ENCODE measurements at places on chromosomes 1 and 21. TPM values are rescaled to one million over a fixed set of nuclear protein-coding genes. Genes with fewer than 3 reads are reported as not detected.
A peak's percentile ranks its signal among the peaks of the same experiment; 100 is the strongest.

The CALML6 gene
- not detected for total RNA-seq

DNA sequence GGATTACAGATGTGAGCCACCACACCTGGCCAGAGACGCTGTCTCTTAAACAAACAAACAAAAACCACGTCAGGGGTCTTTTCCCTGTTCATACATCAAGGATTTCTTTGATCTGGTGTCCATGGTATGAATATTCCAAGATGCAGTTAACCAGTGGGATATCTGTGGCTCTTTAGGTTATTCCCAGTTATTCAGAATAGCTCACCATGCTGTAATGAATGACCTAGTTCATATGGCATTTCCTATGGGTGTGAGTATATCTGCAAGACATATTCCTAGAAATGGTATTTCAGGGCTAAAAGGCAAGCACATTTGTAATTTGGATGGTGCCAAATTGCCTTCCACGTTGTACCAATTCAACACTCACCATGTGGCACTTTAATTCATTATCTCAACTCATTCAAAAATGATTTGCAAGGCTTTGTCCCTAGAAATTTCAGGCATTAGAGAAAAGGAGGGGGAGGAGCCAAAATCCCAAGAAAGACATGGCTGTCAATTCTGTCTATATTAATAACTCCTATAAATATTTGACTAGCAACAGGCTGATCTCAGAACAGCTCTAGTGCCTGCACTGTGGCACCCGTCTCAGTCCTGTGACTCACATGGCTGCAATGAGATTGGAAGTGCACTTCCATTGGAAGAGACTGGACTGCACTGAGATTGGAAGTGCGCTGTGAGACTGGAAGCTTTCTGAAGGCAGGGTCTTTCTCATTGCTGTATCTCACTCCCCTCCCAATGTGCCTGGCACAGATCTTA is 6.0 kb upstream of the STMN1 start:
- DNase-seq, result no peak

GRCh38 chr21:26224366-26224765 is 53.8 kb upstream of the APP start:
- DNase-seq, result no peak

GRCh38 chr1:150320667-150320978 is 710 bp upstream of the PRPF3 start:
- no peak for DNase-seq

- no peak for DNase-seq
Observed at GRCh38 chr1:199160521-199161318, 521.9 kb downstream of the PTPRC start.

DNA sequence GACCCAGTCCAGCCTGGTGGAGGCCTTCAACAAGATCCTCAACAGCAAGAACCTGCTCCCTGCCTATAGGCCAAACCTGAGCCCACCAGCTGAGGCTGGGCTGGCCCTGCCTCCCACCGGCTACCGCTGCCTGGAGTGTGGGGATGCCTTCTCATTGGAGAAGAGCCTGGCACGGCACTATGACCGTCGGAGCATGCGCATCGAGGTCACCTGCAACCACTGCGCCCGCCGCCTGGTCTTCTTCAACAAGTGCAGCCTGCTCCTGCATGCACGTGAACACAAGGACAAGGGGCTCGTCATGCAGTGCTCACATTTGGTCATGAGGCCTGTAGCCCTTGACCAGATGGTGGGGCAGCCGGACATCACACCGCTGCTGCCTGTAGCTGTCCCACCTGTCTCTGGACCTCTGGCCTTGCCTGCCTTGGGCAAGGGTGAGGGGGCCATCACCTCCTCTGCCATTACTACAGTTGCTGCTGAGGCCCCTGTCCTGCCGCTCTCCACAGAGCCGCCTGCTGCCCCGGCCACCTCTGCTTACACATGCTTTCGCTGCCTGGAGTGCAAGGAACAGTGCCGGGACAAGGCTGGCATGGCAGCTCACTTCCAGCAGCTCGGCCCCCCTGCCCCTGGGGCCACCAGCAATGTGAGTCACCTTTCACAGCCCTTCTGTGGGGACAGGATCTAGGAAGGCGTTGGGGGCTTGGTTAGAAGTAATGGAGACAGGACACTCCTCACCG is 5.8 kb downstream of the ZNF687 start:
- no peak for DNase-seq

The GPBP1L1 gene
- total RNA-seq, result 87.8 TPM

The PLA2G4A gene
- 2.3 TPM for total RNA-seq

- DNase-seq, result no peak
Observed at GRCh38 chr1:112165375-112165774, 175.9 kb upstream of the KCND3 start.

The CD1C gene
- not detected for total RNA-seq

The RRP15 gene
- total RNA-seq, result 8.1 TPM

DNA sequence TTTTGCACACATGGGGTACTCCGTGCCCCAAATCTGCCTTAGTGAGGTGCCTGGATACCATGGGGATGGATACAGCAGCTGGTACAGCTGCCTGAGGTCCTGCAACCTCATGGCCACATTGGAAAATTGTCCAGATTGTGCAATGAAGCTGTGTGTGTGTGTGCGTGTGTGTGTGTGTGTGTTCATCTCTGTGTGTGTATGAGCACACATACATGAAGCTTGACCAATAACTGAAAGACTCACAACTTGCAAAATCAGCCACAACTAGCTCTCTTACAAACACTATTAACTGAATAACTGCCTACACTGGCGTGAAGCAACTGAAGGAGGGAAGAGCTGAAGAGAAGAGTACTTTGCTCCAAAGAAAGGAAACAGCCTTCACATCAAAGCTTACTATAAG is 78.1 kb downstream of the ERG start:
- DNase-seq, result no peak

The ANP32E gene
- total RNA-seq, result 42.2 TPM

The GABPA gene
- 14.7 TPM for total RNA-seq

DNA sequence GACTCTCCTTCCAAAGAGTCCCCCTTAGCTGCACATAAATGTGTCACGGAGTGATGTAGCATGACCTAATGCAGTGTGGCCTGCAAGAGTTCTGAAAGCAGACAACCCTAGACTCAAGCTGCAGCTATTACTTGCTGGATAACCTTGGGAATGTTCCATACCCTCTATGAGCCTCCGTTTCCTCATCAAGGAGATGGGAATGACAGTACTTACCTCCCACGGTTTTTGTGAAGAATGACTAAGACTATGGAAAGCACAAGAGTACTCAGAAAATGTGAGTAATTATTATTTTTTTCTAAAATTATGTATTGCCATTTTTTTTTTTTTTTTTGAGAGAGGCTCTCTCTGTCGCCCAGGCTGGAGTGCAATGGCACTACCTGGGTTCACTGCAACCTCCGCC is 3.0 kb downstream of the TTC39A start:
- no peak for DNase-seq

DNA sequence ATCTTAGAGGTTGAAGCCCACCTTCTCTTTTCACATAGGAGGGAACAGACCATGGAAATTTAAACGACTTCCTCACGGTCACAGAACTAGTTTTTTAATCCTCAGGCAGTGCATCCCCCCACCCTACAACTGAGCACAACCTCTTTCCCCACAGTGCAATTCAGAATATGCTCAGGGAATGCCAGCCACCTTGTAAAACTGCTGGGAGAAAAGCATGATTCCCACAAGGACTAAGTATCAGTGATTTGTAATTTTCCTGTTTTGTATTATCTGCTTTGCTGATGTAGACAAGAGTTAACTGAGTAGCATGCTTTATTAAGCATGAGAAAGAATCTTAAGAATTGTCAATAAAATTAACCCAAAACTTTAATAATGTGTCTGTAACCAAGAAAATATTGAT is 23.8 kb downstream of the TMEM50A start:
- DNase-seq, result no peak

The IL24 gene
- not detected for total RNA-seq

- DNase-seq, result no peak
Observed at GRCh38 chr1:234768569-234769283, 158.7 kb upstream of the IRF2BP2 start.

The CAPN8 gene
- total RNA-seq, result not detected

The CELA2B gene
- total RNA-seq, result not detected

- DNase-seq, result no peak
Observed at GRCh38 chr1:108053270-108054013, 88.5 kb upstream of the VAV3 start.

DNA sequence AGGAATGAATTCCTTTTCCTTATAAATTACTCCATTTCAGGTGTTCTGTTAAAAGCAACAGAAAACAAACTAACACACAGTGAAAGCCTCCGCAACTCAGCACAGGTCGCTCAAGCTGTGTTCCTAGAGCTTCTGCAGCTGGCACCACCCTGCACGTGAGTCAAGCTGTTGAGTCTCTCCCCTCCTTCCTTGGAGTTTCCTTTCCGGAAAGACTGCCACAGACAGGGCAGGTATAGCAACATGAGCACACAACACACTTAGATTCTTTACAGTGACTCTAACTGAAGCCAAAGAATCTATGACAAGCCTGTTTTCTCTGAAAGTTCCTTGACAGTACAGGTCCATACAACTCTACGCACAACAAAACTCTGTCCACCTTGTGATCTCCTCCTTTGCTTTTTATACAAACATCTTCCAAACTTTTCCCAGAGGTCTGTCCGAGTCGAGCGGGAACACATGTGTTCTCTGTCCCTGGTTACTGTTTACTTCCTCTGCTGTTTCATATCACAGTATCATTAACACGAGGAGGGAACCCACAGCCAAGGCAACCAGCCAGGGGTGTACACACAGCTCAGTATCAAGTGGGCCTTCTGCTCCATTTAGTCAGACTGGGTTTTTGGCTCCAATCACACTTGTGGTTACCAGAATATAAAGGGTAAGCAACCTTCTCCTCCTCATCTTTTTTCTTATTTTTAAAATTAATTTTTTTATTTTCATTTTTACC is 38.7 kb upstream of the DESI2 start:
- DNase-seq, result no peak

The BCL10 gene
- total RNA-seq, result 87.9 TPM

GRCh38 chr1:38527373-38527966 is 332.1 kb downstream of the RRAGC start:
- no peak for DNase-seq

- DNase-seq, result no peak
Observed at GRCh38 chr21:39581414-39581813, 31.3 kb upstream of the B3GALT5 start.

The ZBTB8A gene
- 4.4 TPM for total RNA-seq

The CRB1 gene
- total RNA-seq, result 0.06 TPM

- no peak for DNase-seq
Observed at GRCh38 chr1:224851848-224852261, 77.6 kb upstream of the DNAH14 start.

The BSND gene
- not detected for total RNA-seq

DNA sequence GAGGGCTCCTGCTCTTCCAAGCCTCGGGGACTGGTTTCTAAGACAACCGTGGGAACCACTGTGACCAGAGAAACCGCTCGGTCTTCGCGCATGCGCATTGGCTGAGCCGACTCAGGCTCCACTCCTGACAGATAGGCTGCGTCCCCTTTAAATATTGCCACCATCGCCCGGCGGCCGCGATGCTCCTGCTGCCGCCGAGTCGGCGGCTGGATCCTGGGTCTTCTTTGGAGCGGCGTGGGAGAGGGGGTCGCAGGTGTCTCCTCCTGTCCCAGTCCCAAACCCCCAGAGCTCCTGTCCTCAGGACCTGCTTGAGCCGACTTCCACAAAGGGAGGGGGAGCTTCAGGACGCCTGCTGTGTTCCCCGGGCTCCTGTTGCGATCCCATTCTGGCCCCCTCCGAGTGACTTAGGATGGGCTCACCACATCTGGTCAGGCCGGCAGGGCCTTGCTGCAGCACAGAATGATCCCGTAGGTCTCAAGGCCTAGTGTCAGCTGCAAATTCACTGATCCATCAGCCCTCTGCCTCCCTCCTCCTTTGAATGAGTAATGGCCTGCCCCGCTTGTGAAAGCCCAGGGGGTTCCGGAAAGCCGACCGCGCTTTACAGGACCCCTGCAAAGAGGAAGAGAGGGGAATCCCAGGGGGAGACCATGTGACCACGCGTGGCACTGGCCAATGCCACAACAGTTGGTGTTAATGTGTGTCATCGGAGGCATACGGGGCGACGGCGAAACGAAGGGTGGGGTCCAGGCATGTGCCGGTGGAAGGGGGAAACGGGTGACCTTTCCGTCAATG is 683.2 kb upstream of the TPTE start:
- no peak for DNase-seq

- DNase-seq, result no peak
Observed at GRCh38 chr1:244239261-244239770, 188.2 kb downstream of the ZBTB18 start.

GRCh38 chr1:205449750-205450443 is 5.9 kb downstream of the BLACAT1 start:
- DNase-seq, result peak; percentile 66

The MYOM3 gene
- 1.7 TPM for total RNA-seq

GRCh38 chr1:114107474-114108435 is 45.9 kb downstream of the SYT6 start:
- DNase-seq, result no peak

DNA sequence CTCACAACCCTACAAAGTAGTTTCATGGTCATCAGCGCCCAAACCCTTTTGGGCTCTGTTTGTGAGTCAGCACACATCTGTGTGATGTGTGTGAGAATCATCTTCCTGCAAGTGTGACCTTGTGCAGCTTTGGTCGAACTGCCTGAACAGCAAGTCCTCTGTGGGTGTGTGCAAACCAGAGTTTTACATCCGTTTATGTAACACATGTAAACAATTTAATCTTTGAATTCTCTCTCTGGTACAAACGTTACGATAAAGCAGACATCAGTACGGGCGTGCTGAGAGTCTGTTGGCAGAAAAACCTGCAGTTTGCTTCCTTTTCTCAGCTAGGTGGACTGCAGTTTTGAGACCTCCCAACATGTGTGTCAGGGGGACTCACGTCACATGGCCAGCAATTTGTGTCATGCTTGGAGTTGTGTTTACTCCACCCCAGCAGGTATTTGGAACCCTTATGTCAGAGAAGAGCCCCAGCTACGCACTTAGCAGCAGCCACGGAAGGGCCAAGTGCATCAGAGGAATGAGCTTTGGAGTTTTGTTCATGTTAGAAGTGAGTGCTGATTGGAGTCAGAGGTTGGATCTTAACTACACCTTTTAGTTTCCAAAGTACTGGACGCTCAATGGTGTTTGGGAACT is 230.8 kb downstream of the PAPPA2 start:
- DNase-seq, result no peak

DNA sequence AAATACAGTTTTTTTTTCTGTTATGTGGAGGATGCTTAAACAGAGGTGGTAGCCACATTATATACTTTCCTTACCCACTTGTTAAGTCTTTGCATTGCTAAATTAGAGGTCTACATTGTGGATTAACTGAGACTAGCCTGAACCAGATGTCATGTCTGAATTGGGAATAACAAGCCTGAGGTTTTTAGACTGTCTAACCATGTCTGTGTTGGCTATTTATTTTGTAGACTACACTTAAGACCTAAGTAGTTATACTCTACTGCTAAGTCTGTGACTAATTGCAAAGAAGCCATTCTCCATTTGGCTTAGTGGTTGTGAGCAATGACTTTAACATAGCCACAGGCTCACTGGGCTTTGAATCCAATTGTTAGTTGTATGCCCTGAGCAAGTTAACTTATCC is 45.4 kb downstream of the CDC14A start:
- no peak for DNase-seq

The ITGB3BP gene
- 25.1 TPM for total RNA-seq

GRCh38 chr1:183806125-183806524 is 1.2 kb downstream of the RGL1 start:
- DNase-seq, result no peak

- DNase-seq, result no peak
Observed at GRCh38 chr1:171899838-171900237, 58.5 kb downstream of the DNM3 start.

The PPIAL4G gene
- total RNA-seq, result not detected

The TGFB2 gene
- 35.7 TPM for total RNA-seq

GRCh38 chr1:36156329-36157114 is 562 bp downstream of the MAP7D1 start:
- DNase-seq, result no peak

- DNase-seq, result no peak
Observed at GRCh38 chr1:241592273-241592958, 47.8 kb downstream of the CHML start.

Data from epithelial cell of proximal tubule (primary cell).